GM12878 (cell line): ENCODE measurements at places on chromosomes 6 and 20. TPM values are rescaled to one million over a fixed set of nuclear protein-coding genes. Genes with fewer than 3 reads are reported as not detected.

MYLK4 gene
- 0.05 TPM in 2 replicates for total RNA-seq

F13A1 gene
- 1.3 and 1.6 TPM in 2 replicates for total RNA-seq

LAMA4 gene
- total RNA-seq: 0.21 and 0.27 TPM in 2 replicates

CLIC5 gene
- total RNA-seq: not detected in 2 replicates

ETV7 gene
- total RNA-seq: 1.6 and 1.9 TPM in 2 replicates

LPA gene
- total RNA-seq: 2.8 TPM in 2 replicates

HUS1B gene
- 0.45 and 1.3 TPM in 2 replicates for total RNA-seq

ZBTB12 gene
- total RNA-seq: 3.5 and 4.5 TPM in 2 replicates

ZBTB46 gene
- total RNA-seq: 0.92 and 1.0 TPM in 2 replicates

SRSF12 gene
- total RNA-seq: not detected in 2 replicates

BTNL2 gene
- total RNA-seq: 0.26 TPM in 1 of 2 replicates, not detected in the other

COL9A3 gene
- 0.96 and 1.0 TPM in 2 replicates for total RNA-seq

BHLHE23 gene
- total RNA-seq: 0.33 TPM in 1 of 2 replicates, not detected in the other

TM9SF4 gene
- total RNA-seq: 29.5 and 33.6 TPM in 2 replicates

OR12D3 gene
- not detected in 2 replicates for total RNA-seq

EYS gene
- not detected in 2 replicates for total RNA-seq

ADGRF5 gene
- 0.13 TPM in 2 replicates for total RNA-seq

MICAL1 gene
- total RNA-seq: 59.8 and 62.8 TPM in 2 replicates

FKBP1C gene
- 1.3 and 1.5 TPM in 2 replicates for total RNA-seq

ZBTB24 gene
- total RNA-seq: 11.9 and 12.4 TPM in 2 replicates

HDAC2 gene
- 99.5 and 104 TPM in 2 replicates for total RNA-seq

SLC35B2 gene
- 33.5 and 35.8 TPM in 2 replicates for total RNA-seq

SLC22A2 gene
- total RNA-seq: not detected in 2 replicates

B3GAT2 gene
- 0.03 TPM in 1 of 2 replicates, not detected in the other for total RNA-seq

TINAG gene
- total RNA-seq: 0.51 and 0.64 TPM in 2 replicates

ZNF292 gene
- 31.1 and 33.9 TPM in 2 replicates for total RNA-seq

ATG5 gene
- 21.0 and 21.5 TPM in 2 replicates for total RNA-seq

TNFRSF6B gene
- total RNA-seq: not detected in 2 replicates

OTOR gene
- not detected in 2 replicates for total RNA-seq

RFX6 gene
- not detected in 2 replicates for total RNA-seq

TRIM39 gene
- 9.7 and 11.9 TPM in 2 replicates for total RNA-seq

ADGB gene
- not detected in 2 replicates for total RNA-seq

SRMS gene
- total RNA-seq: not detected in 2 replicates

PLA2G7 gene
- total RNA-seq: not detected in 2 replicates

PYGB gene
- 31.0 and 33.5 TPM in 2 replicates for total RNA-seq
